ENCODE measurements at places on chromosomes 2 and 18. TPM values are rescaled to one million over a fixed set of nuclear protein-coding genes. Genes with fewer than 3 reads are reported as not detected.

DNA sequence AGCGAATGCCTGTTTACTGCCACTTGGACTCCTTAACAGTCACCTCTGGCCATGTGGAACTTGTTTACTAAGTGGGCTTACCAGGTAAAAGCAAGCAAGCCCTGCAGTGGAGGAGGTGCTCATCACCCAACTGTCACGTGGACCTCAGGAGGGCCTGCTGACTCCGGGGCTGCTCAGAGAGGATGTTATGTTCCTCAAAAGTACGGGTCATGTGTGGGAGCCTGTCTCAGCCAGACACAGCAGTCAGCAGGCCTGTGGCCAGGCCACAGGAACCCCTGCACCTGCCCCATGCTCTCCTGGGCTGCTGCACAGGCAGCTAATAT is 36.2 kb downstream of the AMER3 start:
- no peak for DNase-seq

- DNase-seq = no peak
Observed at GRCh38 chr2:203603456-203604389, 68.6 kb upstream of the RAPH1 start.

L3MBTL4 gene
- total RNA-seq = 11.6 TPM

- DNase-seq = no peak
Observed at GRCh38 chr18:54995421-54996143, 36.3 kb upstream of the CCDC68 start.

DNA sequence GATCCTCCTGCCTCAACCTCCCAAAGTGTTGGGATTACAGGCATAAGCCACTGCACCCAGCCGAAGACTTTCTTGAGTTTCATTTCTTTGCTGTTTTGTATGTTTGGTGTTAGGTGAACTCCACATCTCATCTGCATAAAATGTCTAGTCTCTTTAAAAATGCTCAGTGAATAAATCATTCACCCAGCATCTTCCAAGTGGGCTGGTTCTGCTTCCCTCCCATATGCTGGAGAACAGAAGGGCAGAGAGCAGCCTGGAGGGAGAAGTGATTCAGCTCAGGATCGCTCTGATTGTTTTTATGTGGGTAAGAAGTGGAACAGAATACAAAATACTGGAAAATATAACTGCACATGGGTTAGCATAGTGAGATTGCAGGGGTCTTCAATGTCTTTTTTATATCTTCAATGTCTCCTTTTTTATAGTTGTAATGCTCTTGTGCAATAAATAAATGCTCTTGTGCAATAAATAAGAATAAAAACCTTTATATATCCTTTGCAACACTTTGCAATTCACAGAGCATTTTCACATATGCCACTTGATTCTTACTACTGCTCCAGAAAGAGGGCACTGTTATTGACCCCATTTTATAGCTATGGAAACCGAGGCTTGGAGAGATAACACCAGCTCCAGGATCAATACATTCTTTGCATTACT is 253.0 kb upstream of the NCKAP5 start:
- no peak for DNase-seq

DNA sequence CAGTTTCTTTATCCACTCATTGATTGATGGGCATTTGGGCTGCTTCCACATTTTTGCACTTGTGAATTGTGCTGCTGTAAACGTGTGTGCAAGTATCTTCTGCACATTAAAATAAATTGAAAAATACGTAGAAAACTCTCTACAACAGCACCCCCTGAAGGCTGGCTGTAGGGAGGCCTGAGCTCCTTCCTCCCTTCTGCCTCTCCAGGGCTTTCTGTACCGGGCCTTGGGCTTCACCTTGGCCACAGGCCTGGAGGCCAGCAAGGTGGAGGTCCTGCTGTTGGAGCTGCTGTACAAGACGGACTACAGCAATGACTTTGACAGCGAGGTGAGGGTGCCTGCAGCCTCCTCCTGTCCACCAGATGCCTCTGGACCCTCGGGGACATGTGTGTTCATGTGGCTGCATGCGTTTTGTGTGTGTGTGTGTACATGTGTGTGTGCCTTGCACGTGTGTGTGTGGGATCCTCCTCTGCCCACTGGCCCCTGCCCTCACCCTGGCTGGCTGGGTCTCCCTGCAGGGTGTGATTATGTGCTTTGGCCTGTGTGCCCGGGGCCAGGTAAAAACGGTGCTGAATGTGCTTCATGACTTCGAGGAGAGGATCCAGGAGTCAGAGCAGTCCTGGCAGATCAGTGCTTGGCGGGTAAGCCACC is 29.2 kb downstream of the MROH2A start:
- no peak for DNase-seq

GRCh38 chr2:160494201-160494644 is 616 bp upstream of the RBMS1 start:
- no peak for DNase-seq

IL36RN gene
- not detected for total RNA-seq

DNA sequence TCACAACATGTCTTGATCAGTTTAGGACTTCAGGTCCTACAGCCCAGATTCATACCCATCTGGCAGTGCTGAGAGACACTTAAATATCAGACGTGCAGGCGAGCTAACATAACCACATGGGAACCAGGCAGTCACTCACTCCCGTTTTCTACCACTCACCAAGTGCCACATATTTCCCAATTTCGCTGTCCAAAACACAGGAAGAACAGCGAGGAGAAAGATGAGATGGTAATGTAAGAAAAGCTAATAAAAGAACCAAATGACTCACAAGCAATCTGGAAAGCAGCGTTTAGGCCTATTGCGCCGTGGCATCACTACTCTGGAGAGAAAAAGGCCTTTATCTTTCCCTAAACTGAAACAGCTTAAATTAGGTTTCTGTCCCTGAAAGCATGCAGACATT is 647.8 kb upstream of the SLC39A10 start:
- no peak for DNase-seq

CNGA3 gene
- total RNA-seq = 0.14 TPM

UPP2 gene
- not detected for total RNA-seq

CREG2 gene
- total RNA-seq = not detected

DNA sequence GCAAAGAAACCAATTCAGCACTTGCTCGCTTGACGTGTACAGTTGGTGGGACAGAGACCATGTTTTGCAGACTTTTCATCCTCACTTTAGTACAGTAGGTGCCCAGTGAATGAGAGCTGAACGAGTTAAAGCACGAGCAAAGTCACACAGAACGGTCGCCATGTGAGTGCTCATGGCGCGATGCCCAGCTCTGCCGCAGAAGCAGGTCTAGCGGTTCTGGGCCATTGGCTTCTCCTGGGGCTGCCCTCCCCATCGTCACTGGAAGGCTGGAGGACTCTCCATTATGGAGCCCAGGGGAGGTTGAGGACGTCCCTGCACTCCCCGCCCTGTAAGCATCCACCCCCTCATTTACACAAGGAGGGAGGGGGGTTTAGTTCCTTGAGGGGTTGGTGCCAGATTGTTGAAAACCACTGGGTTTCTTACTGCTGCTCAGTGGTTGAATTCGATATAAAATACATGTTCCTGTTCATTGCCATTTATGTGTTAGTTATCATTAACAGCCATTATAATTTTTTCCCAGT is 24.9 kb downstream of the PTGR3 start:
- DNase-seq = no peak

DNA sequence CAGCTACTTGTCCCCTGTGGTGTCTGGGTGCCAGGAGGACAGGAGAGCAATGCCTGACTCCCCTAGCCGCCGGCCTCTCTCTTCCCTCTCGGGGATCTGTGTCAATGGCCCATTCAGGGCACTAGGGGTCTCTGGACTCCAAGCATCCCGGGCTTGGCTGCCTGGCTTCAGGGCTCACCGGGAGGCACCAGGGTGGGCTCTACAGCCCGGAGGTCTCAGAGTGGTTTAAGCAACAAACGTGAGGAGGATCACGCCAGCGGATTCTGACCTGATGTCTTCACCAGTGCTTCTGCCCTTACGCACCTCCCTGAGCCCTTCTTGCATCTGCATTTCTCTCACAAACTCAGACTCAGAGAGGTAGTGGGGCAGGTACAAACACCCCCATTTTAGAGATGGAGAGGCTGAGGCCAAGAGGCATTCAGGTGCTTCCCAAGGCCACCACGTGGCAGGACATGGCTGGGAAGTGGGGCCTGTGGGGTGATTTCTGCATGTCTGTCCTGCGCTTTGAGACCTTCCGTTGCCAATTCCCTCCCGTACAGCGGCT is 243.0 kb downstream of the CELF4 start:
- DNase-seq = peak; percentile 73

PROM2 gene
- total RNA-seq = 370 TPM

LOXL3 gene
- total RNA-seq = 0.89 TPM

- no peak for DNase-seq
Observed at GRCh38 chr2:135490376-135490775, 40.6 kb downstream of the ZRANB3 start.

GRCh38 chr2:232528746-232529460 is 2.9 kb downstream of the CHRND start:
- no peak for DNase-seq

DNA sequence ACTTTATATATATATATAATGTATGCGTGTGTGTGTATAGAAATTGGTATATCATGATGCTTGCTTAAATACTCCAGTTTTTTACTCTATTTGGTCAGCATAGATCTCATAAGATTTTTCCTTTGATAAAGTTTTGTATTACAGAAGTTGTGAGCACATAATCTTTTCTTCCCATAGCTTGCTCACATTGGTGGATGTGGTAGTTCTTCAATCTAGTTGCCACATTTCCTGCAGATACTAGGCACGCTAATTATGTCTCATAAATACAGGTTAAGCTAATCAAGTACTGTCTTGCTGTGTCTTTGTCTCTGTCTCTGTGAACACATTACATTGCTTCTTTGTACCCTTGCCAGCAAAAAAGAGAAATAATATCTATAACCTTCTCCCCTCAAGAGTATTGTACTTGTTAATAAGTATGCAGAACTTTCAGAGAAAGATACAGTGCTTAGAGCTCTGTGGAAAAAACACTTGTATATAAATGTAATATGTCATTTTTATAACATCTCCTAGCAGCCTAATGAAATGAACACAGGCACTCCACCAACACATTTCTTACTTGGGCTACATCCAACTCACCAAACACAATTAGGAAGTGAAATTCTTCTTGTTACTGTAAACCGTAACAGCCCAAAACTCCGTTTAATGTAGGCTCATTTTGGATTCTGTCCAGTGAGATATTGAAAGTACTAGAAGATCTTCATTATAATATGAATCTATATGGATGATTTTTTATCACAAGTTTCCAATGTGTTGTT is 306.7 kb upstream of the SLC8A1 start:
- peak; percentile 45 for DNase-seq

GRCh38 chr2:106581328-106581727 is 94.2 kb downstream of the CD8B2 start:
- no peak for DNase-seq

- DNase-seq = no peak
Observed at GRCh38 chr2:220966636-220967035, 605.5 kb downstream of the EPHA4 start.

GRCh38 chr2:169520896-169521295 is 11.4 kb downstream of the KLHL41 start:
- no peak for DNase-seq

GRCh38 chr2:218328294-218328693 is 28.4 kb upstream of the CATIP start:
- DNase-seq = no peak

TTR gene
- total RNA-seq = not detected

- DNase-seq = peak; percentile 54
Observed at GRCh38 chr18:41391616-41392595, 563.1 kb upstream of the PIK3C3 start.

DNA sequence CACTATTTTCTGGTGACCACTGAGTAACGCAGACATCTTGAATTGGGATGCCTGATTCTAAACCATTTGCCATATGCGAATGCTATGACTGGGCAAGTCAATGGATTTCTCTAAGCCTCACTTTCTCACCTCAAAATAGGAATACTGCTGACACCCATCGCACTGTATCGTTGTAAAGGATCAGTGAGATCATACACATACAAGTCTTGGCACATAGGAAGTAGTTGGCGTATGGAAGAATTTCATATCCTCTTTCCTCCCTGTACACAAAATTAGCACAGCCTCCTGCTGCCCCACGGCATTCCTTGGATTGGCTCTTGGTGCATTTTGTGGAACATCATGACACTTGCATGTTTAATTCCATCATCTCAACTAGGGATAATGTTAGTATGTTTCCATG is 366.9 kb downstream of the CMPK2 start:
- DNase-seq = no peak

PSMA8 gene
- total RNA-seq = not detected

DNA sequence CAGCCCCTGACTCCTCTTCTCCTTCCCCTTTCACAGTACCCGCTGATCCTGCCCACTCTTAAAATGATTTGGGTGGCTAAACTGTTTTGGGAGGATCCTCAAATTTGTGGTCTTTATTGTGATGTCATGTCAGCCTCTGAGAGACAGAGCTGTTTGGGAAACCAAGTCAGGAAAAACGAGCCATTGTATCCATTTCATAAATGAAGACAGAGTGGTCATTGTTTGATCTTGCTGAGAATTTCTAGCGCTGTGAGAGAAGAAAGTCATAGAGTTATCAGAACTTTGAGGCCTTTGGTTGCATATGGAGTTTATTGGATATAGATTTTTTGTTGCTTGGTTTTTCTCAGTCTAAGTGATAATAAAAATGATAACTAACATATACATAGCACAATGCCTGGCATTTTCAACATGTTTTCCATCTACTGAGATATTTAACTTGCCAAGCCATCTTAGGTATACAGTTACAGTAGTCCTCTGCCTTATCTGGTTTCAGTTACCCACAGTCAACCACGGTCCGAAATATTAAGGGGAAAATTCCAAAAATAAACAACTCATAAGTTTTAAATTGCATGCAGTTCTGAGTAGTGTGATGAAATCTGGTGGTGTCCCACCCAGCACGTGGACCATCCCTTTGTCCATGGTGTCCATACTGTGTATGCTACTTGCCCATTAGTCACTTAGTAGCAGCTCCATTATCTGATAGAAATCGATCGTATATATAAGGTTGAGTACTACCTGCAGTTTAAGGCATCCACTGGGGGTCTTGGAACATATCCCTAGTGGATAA is 105.0 kb upstream of the RASGRP3 start:
- DNase-seq = no peak

DNA sequence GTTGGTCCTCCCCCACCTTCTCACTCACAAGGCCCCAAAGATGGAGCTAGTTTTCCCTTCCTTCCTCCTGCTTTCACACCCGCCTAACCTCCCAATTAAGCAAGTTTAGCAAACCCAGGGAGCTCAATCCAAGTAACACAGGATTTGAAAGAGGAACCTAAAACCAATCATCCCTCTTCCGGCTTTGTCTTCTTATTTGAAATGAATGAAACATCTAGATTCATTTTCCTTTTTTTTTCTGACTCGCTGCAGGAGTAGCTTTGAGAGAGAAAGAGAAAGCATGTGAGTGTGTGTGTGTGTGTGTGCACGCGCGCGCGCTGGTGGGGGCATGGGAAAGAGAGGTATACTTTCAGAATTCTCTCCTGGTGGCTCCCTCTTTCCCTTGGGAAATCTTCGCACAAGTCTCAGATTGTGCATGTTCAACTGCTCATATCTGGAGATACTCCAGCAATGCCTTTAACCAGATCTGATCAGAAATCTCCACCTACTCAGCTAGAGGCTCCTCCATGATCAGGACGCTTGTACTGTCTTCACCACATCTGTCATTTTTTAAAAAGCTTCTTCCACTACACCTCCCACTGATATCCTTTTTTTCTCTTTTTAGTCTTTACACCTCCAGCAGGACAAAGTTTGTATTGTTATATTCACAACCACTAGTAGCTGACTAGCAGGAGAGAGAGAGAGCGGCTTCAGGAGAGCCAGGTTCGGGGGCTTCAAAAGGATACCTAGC is 1.7 kb downstream of the SLC8A1 start:
- no peak for DNase-seq

EFR3B gene
- 0.58 TPM for total RNA-seq

Measured in stomach (tissue), 19 donors.